ENCODE measurements at places on chromosomes 11 and 22. TPM values are rescaled to one million over a fixed set of nuclear protein-coding genes. Genes with fewer than 3 reads are reported as not detected.

Gene NCF4
- total RNA-seq: not detected

Gene CCDC73
- not detected for total RNA-seq

Gene PGGHG
- 7.9 TPM for total RNA-seq

Gene VWCE
- 8.4 TPM for total RNA-seq

Gene FBXO7
- 64.1 TPM for total RNA-seq

Gene XKR3
- under 0.01 TPM for total RNA-seq

Gene DEPDC7
- 4.3 TPM for total RNA-seq

Gene KCNK4
- 0.17 TPM for total RNA-seq

Gene AP5B1
- total RNA-seq: 7.1 TPM

Gene OR4C5
- total RNA-seq: not detected

Gene TRPM5
- not detected for total RNA-seq

Gene MS4A15
- total RNA-seq: not detected

Gene OR5J2
- not detected for total RNA-seq

Gene CNIH2
- total RNA-seq: 0.17 TPM

Gene SERPINH1
- total RNA-seq: 1,589 TPM

Gene MN1
- total RNA-seq: 16.0 TPM

Gene THRSP
- total RNA-seq: 0.15 TPM

Gene VPS11
- 31.4 TPM for total RNA-seq

Gene OR10G8
- not detected for total RNA-seq

Gene KRTAP5-8
- total RNA-seq: not detected

Gene OR6A2
- total RNA-seq: 0.73 TPM

Gene TOMM22
- total RNA-seq: 75.8 TPM

Gene BAD
- 85.5 TPM for total RNA-seq

Gene KCNJ1
- total RNA-seq: under 0.01 TPM

Gene KRTAP5-1
- total RNA-seq: not detected

Gene DGCR8
- total RNA-seq: 19.5 TPM

Gene RCOR2
- total RNA-seq: 8.8 TPM

Gene IFITM10
- 0.58 TPM for total RNA-seq

Gene BTG4
- not detected for total RNA-seq

Gene CHRNA10
- total RNA-seq: 0.50 TPM

Gene KRTAP5-11
- total RNA-seq: not detected

Gene APOBEC3H
- not detected for total RNA-seq

Gene PHLDA2
- 5.5 TPM for total RNA-seq

All from smooth muscle cell of trachea (primary cell).